ENCODE measurements at places on chromosomes 5 and 9. TPM values are rescaled to one million over a fixed set of nuclear protein-coding genes. Genes with fewer than 3 reads are reported as not detected.

Gene FGD3
- not detected for total RNA-seq

Gene BAAT
- not detected for total RNA-seq

Gene PIP5KL1
- 3.9 TPM for total RNA-seq

Gene PCDHB14
- total RNA-seq, result 3.8 TPM

Gene SIT1
- total RNA-seq, result 0.39 TPM

Gene MYO10
- total RNA-seq, result 77.1 TPM

Gene TMEM252
- not detected for total RNA-seq

Gene BRD8
- total RNA-seq, result 61.4 TPM

Gene ZNF483
- 6.5 TPM for total RNA-seq

Gene PMPCA
- total RNA-seq, result 37.2 TPM

Gene LCN9
- not detected for total RNA-seq

Gene PCDHGB6
- total RNA-seq, result 9.5 TPM

Gene PCDHGA2
- 4.7 TPM for total RNA-seq

Gene COL23A1
- under 0.01 TPM for total RNA-seq

Gene SPRY4
- 27.2 TPM for total RNA-seq
